Aorta (tissue), 5 donors: ENCODE measurements at places on chromosomes 2 and 18.

- DNase-seq, result peak; percentile 96
Measured at GRCh38 chr2:241148891-241149674, at the start of gene PASK. PASK (minus strand) TSS chr2:241149472; CDS start chr2:241143032, 6,440 bp downstream.

- DNase-seq, result no peak
Measured at GRCh38 chr2:8265476-8266226, 416.2 kb upstream of the ID2 start.

- DNase-seq, result no peak
Measured at GRCh38 chr2:1979569-1979968, 235.3 kb upstream of the PXDN start.

GRCh38 chr2:105611811-105612424 is 132.8 kb upstream of the NCK2 start:
- no peak for DNase-seq

DNA sequence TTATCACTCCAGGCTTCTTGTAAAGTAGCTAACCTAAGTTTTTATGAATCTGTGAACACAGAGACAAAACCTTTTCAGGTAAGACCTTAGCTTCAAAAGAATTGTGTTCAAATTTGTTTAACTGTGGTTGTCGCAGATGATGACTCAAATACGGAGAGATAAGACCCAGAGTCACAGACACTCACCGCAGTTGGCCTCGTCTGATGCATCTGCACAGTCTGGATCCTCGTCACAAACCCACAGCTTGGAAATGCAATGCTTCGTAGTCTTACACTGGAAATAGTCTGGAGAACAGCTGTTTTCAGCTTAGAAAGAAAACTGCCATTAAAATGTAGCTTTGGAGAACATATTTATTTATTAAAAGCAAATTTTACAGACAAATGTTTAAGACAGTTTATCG is 1662.1 kb upstream of the NXPH2 start:
- no peak for DNase-seq

GRCh38 chr2:190877436-190877835 is 3.2 kb upstream of the GLS start:
- no peak for DNase-seq

GRCh38 chr2:234805836-234806235 is 146.0 kb upstream of the SH3BP4 start:
- DNase-seq, result no peak

DNA sequence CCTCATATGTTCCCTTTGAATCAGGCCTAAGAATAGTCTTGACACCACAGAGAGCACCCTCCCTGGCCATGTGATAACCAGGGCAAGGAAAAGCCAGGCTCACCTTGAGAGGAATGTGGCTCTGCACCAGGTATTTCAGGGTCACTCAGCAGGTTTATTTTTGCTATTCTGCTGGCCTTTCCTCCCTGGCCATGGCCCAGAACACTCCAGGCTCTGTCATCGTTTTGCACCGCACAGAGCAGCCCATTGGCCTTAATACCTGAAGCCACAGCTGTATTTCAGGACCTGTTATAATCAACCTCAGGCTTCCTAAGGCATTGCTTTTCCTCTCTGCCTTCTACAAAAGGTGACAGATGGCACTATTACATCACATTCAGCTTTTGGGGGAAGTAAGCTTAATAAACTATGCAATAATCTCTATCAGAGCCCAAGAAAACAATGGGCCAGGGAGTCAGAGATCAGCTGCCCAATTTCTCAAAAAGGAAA is 668.3 kb downstream of the IRS1 start:
- no peak for DNase-seq

DNA sequence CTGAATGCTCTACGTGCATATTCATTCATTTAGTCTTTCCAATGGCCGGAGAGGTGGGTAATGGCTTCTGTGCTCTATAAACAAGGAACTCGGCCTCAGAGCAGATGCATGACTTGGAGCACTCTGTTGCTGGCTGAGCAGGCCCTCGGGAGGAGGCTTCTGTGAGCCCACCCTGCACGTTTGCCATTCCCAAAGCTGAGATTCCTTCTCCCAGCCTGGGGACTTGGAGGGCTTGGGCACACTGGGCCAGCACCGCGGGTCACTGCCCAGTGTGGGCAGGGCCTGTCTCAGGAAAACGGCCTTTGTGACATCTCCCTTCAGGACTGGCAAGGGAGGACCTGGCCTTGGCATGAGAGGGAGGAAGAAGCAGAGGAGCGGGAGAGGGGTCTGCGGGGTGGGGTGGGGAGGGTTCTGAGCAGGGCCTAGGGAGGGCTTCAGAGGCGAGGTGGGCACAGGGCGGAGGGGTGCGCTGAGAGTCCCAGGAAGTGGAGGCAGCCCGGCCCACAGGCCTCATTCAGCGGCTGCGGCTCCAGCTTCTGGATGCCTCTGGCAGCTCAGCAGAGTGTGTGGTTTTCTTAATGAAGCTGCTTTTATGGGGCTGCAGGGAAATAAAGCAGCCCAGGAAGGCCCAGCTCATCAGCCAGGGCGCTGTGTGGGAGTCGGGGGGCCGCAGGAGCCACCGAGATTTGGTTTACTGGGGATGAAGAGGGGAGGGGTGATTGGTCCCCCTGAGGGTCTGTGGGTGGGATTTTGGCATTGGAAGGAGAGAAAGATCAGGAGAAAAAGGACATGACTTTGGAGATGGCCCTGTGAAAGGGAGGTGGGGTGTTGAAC is 51.7 kb upstream of the OTOF start:
- DNase-seq, result peak; percentile 63

DNA sequence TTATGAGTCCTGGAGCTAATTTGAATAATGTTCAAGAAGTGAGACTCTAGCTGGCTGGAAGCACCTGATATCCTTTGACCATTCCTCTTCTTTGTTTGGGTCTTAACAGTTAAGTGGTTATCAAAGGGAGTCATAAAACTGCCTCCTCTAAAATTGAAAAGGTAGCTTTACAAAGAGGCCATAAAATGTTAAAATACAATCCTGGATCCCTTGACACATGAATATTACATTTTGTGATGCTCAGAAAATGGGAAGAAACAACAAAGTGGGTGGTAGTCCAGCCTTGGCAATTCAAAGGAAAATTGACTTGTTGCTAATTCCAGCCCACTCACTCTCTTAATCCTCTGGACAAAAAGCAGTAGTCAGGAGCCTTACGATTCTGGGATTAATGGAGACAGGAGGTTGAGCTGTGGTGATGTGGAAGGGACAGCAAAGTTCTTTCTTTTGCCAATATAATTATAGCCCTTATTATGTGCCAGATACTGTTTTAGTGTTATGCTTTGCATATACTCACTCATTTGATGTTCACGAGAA is 339.2 kb downstream of the PDE11A start:
- no peak for DNase-seq

GRCh38 chr2:63851691-63852311 is 10.1 kb downstream of the UGP2 start:
- DNase-seq, result no peak

DNA sequence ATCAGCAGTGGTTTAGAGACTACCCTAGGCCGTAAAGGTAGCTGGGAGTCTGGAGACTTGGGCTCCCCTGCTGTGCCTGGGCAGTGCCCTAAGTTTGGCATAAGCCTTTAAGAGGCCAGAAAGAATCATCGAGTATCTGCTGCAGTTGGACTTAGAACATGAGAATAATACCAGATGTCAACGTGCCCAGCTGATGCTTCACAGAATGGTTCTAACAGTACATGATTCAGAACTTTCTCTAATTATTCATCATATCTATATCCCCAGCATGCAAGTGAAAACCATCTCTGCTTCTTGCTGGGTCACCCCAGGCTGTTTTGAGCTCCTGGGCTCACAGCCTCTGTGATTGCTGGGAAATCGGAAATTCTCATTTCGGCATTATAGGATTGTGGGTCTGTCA is 118.1 kb downstream of the NCK2 start:
- no peak for DNase-seq

DNA sequence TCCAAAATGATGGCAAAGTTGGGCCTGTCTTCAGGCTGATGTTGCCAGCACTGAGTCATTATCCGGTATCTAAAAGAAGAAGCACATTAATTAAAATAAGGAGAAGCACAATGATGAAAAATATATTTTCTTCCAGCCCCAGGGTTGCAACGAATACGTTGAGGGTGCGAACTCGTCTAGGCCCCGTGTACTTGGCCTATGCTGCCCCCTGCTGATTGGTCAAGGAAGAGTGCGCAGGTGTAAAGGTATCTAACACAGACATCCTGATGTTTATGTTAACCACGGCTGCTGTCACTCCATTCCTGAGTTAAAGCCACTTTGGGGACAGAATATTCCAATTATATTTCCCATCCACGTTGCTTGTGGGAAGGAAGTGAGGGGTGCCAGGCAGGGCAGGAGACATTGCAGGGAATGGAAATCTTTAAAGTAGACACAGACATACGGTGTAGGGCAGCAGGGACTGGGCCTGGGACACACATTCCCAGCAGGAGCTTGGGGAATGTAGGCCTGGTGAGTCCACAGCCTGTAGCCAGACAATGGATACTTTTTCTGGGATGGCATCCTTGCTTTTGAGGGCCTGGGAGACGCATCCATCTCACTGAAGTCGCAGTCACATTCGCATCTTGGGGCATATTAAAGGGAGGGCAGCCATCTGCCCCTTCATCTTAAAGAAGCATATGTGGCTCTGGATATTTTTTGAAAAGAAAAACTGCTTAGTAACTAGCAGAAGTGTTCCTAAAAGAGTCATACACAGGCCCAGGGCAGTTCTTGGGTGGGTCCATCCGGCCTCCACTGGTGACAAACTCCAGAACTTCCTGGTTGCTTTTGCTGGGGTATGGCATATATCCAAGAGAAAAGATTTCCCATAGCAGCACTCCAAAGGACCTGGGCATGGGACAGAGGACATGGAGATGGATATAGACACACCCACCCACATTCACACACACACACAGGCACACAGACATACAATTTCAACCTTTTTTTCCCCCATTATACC is 81.9 kb downstream of the CLIP4 start:
- DNase-seq, result peak; percentile 83

DNA sequence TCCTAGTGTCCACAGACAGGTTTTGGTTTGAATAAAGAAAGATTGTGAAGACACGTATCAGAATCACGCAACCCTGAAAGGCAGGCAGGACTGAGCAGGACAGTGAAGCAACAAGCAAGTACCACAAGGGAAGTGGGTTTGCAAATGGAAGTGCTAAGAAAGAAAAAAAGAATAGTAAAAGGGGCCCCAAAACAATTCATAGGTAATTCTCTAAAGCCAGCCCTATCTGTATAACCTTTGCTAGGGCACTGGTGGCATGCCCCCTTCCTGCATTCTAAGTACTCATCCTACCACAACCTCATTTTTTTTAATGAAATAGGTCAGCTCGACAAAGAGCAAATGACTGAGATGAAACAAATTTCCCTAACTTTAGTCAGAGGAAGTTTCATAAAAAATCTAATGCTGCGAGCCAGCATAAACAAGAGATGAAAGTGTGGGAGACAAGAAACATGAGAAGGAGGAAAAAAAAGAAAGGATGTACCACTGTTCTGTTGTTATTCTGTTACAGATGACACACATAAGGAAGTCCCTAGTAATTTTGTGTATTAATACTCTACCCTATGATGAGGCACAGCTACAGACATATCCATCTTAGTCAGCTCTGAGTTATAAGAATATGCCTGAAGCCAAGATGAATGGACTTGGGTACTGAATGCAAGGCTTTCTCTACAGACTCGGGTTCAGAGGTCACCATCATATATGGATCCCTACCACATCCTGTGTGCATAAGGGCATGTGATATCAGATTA is 32.2 kb downstream of the IKZF2 start:
- no peak for DNase-seq

GRCh38 chr2:27191070-27191829 is 20.6 kb upstream of the ATRAID start:
- no peak for DNase-seq

GRCh38 chr2:72901426-72901825 is 14.2 kb downstream of the SPR start:
- DNase-seq, result no peak

- DNase-seq, result no peak
Measured at GRCh38 chr2:173584676-173585458, 230.2 kb downstream of the CDCA7 start.

DNA sequence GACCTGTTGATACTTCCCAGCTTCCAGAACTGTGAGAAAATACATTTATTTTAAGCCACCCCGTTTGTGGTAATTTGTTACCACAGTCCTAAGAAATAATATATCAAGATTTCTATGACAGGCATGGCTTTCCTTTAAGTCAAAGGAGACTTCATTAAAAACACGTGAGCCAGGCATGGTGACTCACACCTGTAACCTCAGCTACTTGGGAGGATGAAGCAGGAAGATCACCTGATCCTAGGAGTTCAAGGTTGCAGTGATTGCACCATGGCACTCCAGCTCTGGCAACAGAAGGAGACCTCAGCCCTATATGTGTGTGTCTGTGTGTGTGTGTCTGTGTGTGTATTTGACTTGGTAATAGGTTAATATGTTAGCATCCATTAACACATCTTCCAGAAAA is 69.8 kb upstream of the SCN7A start:
- DNase-seq, result no peak

- DNase-seq, result no peak
Measured at GRCh38 chr2:237101118-237101979, 15.7 kb downstream of the COPS8 start.

- no peak for DNase-seq
Measured at GRCh38 chr18:36471393-36471792, 173.9 kb downstream of the FHOD3 start.

DNA sequence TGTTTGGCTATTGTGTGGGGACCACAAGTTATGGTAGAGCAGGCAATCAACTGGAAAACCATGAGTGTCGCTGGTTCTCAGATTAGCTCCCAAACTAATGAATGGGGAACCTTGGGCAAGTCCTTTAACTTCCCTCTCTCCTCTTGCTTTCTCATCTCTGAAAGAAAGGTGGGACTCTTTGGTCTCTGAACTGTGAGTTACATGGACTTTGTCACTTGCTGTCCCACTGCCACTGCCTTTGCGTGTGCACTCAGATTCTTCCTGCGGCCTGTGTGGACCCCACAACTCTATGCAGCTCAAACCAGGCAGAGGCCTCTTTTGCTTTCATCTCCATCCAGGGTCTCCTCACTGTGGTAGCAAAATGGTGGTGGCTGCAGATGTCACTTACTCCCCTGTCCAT is 86.7 kb downstream of the RNF144A start:
- DNase-seq, result no peak

DNA sequence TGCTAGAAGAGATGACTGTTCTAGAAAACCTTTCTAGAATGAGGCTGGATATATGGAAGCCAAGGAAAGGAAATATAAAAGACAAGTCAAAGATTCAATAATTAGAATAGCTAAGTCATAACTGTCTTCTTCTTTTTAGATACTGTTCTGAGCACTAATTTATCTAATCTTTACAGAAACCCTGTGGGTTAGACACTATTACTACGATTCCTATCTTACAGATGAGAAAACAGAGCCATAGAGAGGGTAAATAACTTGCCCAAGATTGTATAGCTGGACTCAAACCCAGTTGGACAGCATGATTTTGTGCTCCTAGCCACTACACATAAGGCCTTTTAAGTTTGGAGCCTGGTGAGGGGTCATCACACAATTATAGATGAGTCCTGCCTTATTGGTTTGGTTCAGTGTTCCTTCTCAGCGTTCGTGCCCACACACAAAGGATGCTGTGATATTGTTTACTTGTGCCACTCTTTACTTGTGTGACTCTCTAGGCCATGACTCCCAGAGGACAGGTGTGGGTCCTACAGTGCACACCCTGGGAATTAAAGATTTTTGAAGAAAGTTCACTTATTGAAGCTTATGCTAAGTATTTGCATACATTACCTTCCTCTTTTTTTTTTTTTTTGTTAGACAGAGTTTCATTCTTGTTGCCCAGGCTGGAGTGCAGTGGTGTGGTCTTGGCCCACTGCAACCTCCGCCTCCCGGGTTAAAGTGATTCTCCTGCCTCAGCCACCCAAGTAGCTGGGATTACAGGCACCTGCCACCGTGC is 153.7 kb downstream of the PRKCE start:
- no peak for DNase-seq

- DNase-seq, result no peak
Measured at GRCh38 chr18:35099911-35100310, 58.7 kb downstream of the MAPRE2 start.
